Naive B cell (primary cell): ENCODE measurements at places on chromosomes 13 and 19.

DNA sequence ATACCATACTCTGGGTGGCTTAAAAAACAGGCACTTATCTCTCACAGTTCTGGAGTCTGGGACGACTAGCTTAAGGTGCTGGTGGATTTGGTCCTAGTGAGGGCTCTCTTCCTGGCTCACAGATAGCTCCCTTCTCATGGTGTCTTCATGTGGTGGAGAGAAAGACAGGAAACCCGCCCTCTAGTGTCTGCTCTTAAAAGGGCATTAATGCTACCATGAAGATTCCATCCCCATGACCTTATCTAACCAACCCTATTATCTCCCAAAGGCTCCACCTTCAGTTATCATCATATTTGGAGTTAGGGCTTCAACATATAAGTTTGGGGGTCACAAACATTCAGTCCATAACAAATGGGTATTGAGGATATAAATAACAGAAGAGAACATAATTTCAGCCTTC lies 139.4 kb downstream of the HS6ST3 start:
- no peak for DNase-seq

DNA sequence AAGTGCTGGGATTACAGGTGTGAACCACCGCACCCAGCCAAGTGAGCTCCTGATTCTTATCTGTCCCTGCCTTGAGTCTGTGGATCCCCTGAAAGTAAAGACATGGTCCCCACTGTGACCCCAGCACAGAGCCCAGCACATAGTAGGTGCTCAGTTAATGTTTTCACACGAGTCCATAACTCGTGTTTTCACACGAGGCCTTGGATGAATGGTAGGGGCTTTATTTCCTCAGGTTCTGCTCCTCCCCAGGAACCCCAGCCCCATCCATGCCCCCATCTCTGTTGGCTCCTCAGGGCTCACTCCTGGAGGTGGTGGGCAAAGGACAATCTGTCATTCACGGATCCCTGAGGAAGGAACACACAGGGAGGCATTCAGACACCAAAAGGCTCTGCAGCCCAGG lies 23.6 kb upstream of the PDE4C start:
- no peak for DNase-seq

GRCh38 chr13:111304041-111304544 lies 16.3 kb upstream of the TEX29 start:
- DNase-seq, result no peak

- no peak for DNase-seq
Measured at GRCh38 chr13:63025741-63026140, 1610.1 kb upstream of the PCDH20 start.

- no peak for DNase-seq
Measured at GRCh38 chr13:106372199-106373155, 163.0 kb downstream of the EFNB2 start.

GRCh38 chr19:8681345-8682029 lies 17.1 kb downstream of the ACTL9 start:
- DNase-seq, result no peak

GRCh38 chr19:7645656-7646425 lies 8.9 kb downstream of the STXBP2 start:
- DNase-seq, result no peak

DNA sequence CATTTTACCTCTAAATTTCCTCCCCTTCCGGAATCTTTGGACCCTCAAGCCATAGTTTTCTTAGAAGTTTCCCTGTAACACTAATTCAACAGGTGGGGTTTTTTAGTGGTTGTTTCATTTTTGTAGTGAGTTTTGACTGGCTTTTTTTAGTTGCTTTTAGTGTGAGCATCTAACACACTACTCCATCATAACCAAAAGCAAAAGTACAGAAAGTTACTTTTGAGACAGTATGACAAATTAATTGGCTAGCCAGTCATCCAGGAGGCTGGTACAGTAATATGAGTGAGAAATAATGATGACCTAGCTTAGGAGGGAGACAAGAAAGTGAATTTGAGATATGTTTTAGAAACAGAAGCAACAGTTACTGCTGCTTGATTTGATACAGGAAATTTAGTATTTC lies 71.5 kb downstream of the DNAJC15 start:
- no peak for DNase-seq

DNA sequence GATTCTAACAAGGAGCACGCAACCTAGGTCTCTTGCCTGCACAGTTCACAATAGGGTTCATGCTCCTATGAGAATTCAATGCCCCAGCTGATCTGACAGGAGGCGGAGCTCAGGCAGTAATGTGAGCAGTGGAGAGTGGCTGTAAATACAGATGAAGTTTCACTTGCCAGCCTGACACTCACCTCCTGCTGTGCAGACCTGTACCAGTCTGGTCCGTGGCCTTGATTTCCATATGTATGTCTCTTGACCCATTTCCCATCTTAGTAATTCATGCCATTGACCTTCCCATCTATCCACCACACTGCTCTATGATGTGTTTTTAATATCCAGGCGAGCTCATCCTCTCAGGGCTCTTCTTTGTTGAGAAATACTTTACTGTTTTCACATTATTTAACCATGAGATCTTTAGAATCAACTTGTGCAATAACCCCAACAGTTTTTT lies 95.2 kb downstream of the LRCH1 start:
- no peak for DNase-seq
